Left lung (tissue), 14 donors: ENCODE measurements at places on chromosomes 13 and 19. TPM values are rescaled to one million over a fixed set of nuclear protein-coding genes. Genes with fewer than 3 reads are reported as not detected.

DNA sequence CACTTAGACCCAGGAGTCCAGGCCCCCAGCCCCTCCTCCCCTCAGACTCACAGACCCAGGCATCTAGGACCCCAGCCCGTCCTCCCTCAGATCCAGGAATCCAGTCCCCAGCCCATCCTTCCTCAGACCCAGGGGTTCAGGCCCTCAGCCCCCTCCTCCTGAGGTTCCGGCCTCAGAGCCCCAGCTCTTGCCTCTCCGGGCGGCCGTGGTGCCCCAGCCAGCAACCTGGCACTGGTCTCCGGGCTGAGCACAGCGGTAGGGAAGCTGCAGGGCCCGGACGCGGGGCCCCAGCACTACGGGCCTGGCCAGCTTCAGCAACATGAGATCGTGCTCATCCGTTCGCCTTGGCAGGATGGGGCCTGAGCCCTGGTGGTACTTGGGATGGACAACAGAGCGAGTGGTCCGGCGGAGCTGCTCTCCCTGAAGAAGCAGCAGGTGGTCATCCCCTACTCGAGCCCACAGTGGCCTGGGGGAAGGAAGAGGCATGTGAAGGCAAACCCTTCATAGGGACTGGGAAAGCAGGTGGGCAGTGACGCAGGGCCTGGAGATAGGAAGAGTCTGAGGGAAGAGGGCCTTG, 3.7 kb downstream of the KLK10 start:
- DNase-seq = no peak

- DNase-seq = no peak
These were observed 74.0 kb upstream of the POMP start for GRCh38 chr13:28584873-28585381.

POLR1G gene
- 2.8 TPM for polyA plus RNA-seq

- no peak for DNase-seq
These were observed 12.5 kb downstream of the SAFB start for GRCh38 chr19:5635427-5635826.
